ENCODE measurements at places on chromosomes 11 and 22.

- H3K27me3 ChIP-seq, result no peaks in the 10 kb centered on the region
- no peak overlapping the region for H3K4me3 ChIP-seq
- H3K36me3 ChIP-seq, result no peaks in the 10 kb centered on the region
- H3K4me1 ChIP-seq, result no peaks in the 10 kb centered on the region
- no peak for DNase-seq
These were observed 33.3 kb upstream of the PDGFB start for GRCh38 chr22:39278040-39278439.

DNA sequence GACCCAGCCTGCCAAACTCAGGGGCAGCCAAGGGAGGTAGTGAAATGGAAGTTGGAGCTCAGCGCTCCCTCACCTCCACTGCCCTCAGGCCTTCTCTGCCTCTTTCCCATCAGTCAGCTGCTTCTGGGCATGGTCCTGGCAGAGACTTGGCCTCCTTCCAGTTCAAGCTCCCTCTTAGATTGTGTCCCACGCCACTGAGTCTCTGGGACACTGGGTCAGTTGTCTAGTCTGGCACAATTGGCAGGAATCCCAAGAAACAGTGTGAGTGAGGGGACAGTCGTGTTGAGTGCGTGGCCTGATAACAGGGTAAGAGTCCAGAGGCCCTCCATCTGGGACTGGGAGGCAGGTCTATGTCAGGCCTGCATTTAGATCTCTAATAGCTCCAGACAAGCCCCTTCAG lies 7.1 kb upstream of the SLC35E4 start:
- no peaks in the 10 kb centered on the region for H3K27me3 ChIP-seq
- DNase-seq, result no peak
- no peak overlapping the region for H3K4me3 ChIP-seq

GRCh38 chr11:130636722-130637464 lies 188.4 kb downstream of the ADAMTS15 start:
- no peak for DNase-seq
- H3K4me3 ChIP-seq, result no peak overlapping the region
- no peaks in the 10 kb centered on the region for H3K27me3 ChIP-seq

DNA sequence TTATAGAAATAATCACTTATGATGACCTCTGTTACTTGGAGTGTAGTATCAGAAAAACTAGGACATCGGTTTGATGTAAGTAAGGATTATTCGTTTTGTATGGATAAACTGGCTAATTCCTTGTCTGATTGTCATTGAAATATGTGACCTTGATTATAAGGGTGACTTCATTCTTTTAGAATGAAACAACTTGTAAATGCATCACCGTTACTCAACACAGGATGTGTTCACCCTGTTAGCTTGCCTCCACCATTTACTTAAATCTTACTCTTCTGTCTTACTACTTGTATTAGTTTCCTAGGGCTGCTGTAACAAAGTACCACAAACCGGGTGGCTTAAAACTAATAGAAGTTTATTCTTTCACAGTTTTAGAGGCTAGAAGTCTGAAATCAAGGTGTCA lies 7.9 kb downstream of the SFI1 start:
- H3K27ac ChIP-seq, result no peak overlapping the region
- H3K36me3 ChIP-seq, result no peaks in the 10 kb centered on the region
- DNase-seq, result no peak
- no peaks in the 10 kb centered on the region for H3K4me1 ChIP-seq
- no peak overlapping the region for H3K4me3 ChIP-seq

DNA sequence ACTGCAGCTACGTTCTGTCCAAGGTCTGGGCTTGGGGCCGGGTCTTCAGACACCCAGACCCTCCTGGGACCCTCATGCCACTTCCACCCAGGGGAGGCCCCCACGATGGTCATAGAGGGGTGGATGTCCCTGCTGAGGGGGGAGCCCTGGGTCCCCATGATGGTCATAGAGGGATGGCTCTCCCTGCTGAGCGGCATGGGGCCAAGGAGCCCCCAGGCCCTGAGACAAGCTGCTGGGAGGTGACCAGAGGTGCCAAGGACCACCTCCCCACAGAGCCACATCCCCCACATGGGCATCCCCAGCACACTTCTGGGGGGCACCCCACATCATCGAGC lies 7.2 kb downstream of the MUC5B start:
- no peaks in the 10 kb centered on the region for H3K27me3 ChIP-seq
- H3K36me3 ChIP-seq, result no peaks in the 10 kb centered on the region
- no peak overlapping the region for H3K4me3 ChIP-seq
- H3K4me1 ChIP-seq, result no peaks in the 10 kb centered on the region
- no peak for DNase-seq
- H3K27ac ChIP-seq, result no peak overlapping the region

- H3K27me3 ChIP-seq, result no peaks in the 10 kb centered on the region
- H3K36me3 ChIP-seq, result no peaks in the 10 kb centered on the region
- H3K4me3 ChIP-seq, result no peak overlapping the region
- H3K27ac ChIP-seq, result no peak overlapping the region
These were observed 1.5 kb upstream of the GRAMD4 start for GRCh38 chr22:46618667-46619066.

DNA sequence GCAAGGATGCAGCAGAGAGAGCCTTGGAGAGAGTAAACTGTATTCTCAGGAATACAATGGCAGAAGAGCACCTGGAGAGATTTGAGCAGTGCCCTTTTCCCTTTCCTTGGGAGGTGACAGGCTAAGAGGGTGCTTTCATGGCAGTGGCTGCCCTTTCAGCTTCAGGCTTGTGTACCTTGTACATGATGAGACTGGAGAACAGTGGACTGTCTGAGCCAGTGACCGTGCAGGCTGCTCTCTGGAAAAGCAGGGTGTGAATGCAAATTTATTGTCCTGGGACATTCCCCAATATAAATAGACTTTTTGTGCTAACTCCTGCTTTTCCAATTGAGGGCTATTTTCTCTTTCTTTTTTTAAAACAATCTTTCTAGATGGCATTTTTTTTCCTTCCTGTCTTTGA lies 99.3 kb downstream of the TRIM44 start:
- no peaks in the 10 kb centered on the region for H3K27me3 ChIP-seq
- no peaks in the 10 kb centered on the region for H3K36me3 ChIP-seq
- no peaks in the 10 kb centered on the region for H3K4me1 ChIP-seq
- no peak overlapping the region for H3K27ac ChIP-seq
- DNase-seq, result no peak

- H3K4me3 ChIP-seq, result no peak overlapping the region
- no peaks in the 10 kb centered on the region for H3K4me1 ChIP-seq
- H3K27ac ChIP-seq, result no peak overlapping the region
These were observed 73.2 kb downstream of the KIAA1671 start for GRCh38 chr22:25025491-25026400.
